RPMI7951 (cell line): ENCODE measurements at places on chromosomes 7 and 10. TPM values are rescaled to one million over a fixed set of nuclear protein-coding genes. Genes with fewer than 3 reads are reported as not detected.

DNA sequence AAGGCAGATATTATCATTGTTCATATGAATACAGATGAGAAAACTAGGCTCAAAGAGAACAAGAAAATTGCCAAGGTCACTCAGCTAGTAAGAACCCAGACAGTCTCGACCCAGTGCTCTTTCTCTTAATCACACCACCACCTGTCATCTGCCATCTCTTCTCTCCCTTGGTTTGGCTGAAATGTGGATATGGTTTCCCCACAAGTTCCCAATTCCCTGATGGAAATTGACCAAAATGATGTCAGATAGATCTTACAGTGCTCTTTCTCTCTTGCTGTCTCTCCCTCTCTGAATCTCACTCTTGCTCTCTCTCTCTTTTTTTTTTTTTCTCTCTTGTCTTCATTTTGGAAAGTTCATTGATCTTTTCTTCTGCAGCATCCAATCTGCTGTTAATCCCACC is 9.1 kb downstream of the C10orf90 start:
- DNase-seq = no peak

DNA sequence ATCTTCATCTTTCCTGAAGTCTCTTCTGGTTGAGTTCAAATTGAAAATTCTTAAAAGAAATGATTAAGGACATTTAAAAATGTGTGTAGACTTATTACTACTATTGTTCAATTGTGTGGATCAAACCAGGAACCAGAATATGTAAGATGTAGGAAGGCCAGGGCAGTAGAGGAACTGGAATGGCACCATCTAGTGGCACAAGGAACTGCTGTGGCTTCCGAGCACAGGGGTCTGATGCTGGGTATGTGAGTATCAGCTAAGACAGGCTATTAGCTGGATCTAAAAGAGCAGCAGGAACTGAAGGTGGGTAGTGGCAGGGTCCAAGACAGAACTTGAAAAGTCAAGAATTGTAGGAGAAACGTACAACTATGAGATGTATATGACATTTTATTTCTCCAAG is 247.3 kb downstream of the SEMA3A start:
- DNase-seq = peak; percentile 6

DNA sequence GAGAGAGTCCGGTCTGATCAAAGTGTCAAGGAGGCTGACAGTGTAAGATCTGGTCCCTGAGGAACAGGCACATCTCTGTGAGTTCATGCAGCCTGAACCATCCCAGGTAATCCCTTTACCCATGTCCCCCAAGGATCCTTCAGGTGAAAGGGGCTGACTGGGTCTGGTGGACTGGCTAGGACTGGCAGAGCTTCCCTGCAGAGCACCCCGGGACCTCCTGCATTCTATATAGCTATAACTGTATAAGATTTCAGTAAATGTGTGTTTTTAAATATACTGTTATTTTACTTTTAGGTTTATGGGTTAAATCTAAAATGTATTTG is 246.8 kb downstream of the ELMO1 start:
- no peak for DNase-seq

DNA sequence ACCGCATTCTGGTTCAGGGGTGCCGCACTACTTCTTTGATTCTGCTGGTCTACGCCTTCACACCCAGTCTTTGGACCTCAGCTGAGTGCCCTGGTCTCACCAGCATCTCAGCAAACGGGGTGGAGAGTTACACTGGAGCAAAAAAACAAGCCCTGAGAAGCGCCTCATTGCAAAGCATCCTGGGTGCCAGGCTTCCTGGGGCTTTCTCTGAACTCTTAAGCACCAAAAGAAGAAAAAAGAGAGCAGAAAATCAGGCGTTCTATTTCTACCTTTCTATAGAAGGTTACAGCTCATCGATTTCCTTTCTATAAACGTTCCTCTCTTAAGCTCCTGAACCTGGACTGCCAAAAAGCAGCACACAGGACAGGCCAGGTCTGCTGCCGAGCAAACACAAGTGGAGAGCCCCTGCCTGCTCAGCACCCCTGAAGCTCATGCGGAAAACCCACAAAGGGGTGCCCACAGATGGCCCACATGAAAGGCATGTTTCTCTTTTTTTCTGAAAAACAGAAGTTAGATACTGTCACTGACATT is 217.9 kb downstream of the SFMBT2 start:
- DNase-seq = no peak

GRCh38 chr10:30448092-30448491 is 14.1 kb downstream of the MAP3K8 start:
- no peak for DNase-seq

- DNase-seq = no peak
Observed at GRCh38 chr7:2138146-2138765, 94.5 kb downstream of the MAD1L1 start.

FAM25G gene
- total RNA-seq = not detected in 2 replicates

PNLIP gene
- not detected in 2 replicates for total RNA-seq

DNA sequence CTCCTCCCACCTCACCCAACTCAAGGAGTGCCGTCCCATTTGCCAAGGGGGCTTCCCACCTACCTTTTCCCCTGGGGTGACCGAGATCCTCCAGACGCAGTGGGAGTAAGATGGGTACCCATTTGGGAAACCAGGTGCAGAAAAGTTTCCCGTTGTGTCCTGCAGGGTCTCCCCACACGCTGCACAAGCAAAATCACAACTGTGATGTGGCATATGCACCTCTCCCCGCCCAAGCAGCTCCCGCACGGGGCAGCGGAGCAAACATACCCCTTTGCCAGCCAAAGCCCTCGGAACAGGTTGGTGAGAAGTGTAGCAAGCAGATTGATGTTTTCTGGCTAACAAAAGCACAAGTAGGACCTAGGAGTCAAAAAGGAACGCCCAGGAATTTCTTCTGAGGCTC is 51.5 kb upstream of the OPALIN start:
- no peak for DNase-seq
